NCI-H2171 (cell line): ENCODE measurements at places on chromosomes 16 and 17.

DNA sequence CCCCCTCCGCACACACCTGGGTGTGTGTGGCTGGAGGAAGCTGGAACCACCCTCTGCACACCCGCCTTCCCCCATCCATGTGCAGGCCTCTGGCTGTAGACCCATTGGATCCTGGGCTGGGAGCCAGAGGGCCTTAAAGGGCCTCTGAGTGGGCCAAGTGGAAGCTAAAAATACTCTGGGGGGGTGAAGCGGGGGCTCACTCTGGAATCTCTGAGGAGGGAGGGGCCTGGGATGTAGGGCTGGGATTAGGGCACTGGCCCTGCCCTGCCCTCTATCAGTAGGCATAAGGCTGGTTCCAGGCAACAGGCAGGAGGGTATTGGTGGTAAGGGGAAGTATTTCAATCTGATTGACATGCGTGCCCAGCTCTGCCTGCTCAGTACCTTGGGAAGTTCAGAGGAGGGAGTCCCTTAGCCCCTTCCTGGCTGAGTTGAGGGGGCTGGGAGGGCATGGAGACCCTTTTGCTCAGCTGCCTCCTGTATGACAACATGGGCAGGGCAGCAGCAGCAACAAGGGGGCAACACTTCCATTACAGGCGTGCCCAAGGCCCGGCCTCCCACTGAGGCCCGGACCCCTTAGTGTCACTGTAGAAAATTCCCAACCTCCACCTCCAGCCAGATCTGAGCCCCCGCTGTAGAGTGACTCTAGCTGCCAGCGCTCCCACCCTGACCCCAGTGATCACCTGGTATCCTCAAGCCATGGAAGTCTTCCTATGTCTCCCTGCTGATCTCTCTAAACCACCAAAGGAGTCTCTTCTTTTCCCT lies 5.2 kb downstream of the ITGA3 start:
- no peak for DNase-seq

- DNase-seq, result no peak
These were observed 916 bp downstream of the HEATR3 start for GRCh38 chr16:50066482-50067289.

DNA sequence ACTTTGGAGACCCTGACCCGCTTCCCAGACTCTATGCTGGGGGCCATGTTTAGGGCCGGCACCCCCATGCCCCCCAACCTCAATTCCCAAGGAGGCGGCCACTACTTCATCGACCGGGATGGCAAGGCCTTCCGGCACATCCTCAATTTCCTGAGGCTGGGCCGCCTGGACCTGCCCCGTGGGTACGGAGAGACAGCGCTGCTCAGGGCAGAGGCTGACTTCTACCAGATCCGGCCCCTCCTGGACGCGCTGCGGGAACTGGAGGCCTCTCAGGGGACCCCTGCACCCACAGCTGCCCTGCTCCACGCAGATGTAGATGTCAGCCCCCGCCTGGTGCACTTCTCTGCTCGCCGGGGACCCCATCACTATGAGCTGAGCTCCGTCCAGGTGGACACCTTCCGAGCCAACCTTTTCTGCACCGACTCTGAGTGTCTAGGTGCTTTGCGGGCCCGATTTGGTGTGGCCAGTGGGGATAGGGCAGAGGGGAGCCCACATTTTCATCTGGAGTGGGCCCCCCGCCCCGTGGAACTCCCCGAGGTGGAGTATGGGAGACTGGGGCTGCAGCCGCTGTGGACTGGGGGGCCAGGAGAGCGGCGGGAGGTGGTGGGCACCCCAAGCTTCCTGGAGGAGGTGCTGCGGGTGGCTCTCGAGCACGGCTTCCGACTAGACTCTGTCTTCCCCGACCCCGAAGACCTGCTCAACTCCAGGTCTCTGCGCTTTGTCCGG lies 1.1 kb downstream of the KCTD11 start:
- DNase-seq, result no peak

GRCh38 chr16:4879049-4879448 lies 31.8 kb downstream of the UBN1 start:
- DNase-seq, result no peak

DNA sequence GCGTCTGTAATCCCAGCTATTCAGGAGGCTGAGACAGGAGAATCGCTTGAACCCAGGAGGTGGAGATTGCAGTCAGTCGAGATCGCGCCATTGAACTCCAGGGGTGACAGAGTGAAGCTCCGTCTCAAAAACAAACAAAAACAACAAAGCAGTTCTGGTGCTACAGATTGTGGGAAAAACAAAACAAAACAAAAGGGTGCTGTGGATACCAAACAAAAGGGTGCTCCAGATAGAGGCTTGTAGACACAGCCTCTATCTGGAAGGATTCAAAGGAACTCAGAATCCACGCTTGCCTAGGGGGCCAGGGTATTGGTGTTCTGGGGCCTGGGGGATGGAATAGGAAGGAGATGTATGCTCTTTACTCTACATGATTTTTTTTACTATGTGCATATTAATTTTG lies 2.5 kb downstream of the MYLK3 start:
- DNase-seq, result no peak

DNA sequence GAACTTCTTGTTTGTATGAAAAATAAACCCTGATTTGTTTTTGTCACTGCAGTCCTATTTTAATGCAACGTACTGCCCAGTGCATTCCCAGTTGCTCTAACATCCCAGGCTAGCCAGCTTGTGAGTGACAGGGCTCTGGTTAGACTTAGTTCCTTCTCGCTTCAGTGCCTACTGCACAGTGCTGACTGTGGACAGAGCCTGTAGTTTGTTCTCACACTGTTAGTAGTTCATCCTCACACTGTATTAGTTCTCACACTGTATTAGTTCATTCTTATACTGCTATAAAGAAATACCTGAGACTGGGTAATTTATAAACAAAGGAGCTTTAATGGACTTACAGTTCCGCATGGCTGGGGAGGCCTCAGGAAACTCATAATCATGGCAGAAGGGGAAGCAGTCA lies 116.6 kb upstream of the SALL1 start:
- DNase-seq, result no peak

DNA sequence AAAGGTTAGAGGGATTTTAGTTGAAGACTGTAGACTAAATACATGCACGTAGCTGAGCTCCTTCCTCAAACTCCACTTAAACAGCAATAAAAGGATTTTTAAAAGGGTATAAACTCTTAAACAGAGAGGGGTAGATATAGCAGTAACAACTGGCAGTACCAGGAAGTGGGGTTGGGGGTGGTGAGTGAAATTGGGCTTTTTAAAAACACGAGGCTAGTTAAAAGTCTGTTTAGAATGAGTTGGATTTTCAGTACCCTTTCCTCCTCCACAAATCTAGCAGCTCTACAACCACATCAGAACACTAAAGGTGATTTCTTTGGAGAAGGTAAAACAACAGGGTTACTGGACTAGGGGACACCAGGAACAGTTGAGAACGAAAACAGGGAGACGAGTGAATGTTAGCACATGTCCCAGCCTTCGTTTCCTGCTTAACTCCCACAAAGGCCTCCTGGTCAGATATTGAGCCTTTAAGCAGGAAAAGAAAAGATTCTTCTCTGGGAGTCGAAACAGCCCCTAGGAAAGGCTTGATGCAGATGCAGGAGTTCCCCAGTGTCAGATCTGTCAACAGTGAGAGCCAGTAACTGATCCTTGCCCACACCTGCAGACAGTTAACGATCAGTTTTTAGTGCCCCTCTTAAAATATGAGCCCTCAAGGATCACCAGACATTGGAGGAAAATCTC lies 13.8 kb downstream of the NETO2 start:
- DNase-seq, result no peak

GRCh38 chr16:57795431-57795878 lies 6.8 kb downstream of the KIFC3 start:
- DNase-seq, result peak; percentile 77

DNA sequence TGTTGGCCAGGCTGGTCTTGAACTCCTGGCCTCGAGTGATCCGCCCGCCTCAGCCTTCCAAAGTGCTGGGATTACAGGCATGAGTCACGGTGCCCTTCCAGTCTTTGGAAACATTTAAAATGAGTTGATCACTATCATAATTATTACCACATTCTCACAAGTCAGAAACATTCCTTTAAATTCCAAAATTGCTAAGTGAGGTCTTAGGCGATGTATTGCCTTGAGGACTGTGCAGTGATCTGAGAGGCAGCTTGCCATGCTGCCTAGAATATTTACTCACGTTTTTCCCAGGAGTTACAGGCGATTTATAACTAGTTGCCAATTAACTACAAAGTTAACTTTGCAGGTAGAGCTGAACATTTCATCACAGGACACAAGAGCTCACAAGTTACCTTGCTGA lies 5.7 kb upstream of the ATXN1L start:
- no peak for DNase-seq

DNA sequence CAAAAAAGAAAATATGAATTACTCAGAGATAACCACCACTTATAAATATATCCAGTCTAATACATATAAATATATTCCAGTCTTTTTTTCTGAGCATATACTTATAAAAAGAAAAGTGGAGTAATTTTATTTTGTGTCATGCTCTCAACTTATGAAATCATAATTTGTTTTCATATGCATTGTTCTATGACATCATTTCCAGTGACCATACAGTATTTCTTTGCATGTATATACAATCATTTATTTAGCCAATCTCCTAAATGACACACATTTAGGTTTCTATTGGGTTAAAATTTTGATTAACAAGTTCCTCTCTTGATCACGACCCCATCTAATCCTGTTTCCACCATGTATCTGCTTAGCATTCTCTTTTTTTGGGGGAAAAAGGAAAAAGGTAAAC lies 16.4 kb upstream of the NDEL1 start:
- no peak for DNase-seq

DNA sequence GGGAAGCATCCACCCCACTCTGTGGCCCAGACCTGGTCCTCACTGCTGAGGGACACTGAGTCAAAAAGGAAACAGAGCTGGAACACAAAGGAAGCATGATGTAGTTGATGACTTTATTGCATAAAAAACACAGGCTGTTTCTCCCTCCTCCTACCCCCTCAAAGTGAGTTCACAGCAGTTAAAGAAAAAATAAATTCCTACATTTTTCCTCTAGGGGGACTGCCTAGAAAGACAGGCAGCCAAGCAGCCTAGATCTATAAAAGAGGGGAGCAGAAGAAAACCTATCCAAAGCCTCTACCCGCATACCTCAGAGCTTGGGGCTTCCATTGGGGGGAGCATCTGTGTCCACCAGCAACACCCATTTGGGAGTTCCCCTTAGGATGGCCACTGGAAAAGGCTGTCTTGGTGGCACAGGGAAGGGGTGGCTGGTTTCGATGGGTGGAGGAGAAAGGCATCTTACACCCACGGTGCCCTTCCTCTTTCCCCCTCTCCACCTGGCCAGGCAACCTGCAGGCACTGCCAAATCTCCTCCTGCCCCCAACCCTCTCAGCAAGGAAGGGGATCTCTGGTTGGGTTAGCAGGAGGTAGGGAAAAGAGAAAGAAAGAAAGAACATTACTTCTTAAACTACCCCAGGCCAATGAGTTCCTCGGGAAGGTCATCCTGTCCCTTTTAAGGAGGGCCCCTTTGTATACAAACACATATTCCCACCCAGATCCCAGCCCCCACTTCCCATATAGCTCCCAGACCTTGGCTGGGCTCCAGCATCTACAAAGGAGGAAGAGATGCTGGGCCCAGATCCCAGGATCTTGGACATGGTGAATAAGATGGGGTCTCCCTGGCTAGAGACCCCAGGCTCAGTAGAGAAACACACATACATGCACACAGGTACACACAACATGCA lies 4.0 kb upstream of the SCRN2 start:
- no peak for DNase-seq

DNA sequence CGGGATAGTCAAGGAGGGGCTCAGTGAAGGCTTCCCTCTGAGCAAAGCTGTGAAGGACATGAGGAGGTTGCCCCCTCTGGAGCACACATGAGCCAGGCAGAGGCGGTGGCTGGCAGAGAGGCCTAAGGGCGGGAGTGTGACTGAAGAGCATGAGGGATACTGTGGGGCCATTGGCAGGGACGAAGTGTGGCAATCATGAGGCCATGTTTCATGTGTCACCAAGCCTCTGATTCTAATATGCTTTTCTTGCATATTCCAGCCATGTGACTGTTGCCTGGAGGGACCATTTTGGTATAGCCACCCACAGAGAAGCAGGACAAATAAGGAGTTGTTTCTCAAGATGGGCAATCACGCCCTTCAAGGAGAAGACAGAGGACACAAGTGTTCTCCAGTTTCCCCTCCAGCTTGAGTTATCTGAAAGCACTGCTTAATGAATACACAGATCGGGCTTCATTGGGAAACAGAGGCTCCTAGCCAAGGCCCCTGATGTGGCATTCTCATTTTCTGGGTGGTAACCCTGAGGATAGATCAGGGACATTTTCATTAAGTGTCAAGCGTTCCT lies 68.0 kb downstream of the AKAP1 start:
- no peak for DNase-seq

DNA sequence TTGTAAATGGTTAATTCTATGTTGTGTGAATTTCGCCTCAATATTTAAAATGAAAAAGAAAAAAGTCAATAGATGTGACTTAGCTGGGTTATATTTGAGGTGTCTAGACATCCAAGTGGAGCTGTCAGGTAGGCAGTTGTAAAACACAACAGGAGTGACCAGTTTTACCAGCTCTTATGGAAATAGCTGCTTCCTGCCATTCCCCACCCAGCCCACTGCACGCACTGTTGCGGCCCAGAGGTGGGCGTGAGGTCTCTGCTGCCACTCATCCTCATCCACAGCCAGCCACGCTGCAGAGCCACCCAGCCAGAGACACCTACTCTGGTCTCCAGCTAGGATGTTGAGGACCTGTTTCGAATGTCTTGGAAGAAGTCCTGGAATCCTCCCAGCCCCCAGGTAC lies 3.4 kb upstream of the CARD14 start:
- DNase-seq, result no peak

DNA sequence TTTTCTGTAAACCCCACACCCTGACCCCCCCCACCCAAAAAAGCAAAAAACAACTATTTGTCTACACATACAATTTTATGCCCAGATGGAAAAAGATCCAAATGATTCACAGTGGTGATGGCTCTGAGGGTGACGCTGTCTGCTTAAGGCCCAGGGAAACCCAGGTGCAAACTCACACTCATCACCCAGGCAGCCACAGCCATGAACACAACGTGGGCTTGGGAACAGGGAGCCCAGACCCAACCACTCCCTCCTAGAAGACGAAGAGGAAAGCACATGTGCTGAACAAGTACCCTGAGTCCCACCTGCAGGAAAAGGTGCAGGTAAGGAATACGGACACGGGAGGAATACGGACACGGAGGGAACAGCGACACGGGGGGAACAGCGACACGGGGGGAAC lies 5.4 kb downstream of the HBQ1 start:
- no peak for DNase-seq

GRCh38 chr16:9077091-9077809 lies 14.2 kb upstream of the HAPSTR1 start:
- DNase-seq, result no peak
